ENCODE measurements at places on chromosomes 11 and 22. TPM values are rescaled to one million over a fixed set of nuclear protein-coding genes. Genes with fewer than 3 reads are reported as not detected.

GRCh38 chr22:42203609-42204008, 66.8 kb downstream of the TCF20 start:
- DNase-seq = no peak

GRCh38 chr22:21824445-21824912, 43.0 kb downstream of the MAPK1 start:
- no peak for DNase-seq

DNA sequence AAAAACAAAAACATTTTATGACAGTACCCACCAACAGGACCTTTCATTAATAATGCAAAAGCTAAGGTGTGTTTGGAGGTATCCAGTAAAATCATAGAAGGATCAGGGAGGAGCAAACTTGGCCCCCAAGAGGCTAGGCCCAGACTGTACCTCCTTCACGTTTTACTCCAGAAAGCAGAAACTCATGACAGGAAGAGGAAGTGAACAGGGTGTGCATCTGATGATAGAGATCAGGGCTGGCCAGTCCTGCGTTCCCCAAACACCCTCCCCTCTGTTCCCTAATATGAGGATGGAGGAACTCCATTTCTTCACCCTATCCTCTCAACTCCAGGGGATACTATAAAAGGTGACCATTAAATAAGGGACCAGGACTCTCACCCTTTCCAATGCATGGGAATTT, 10.2 kb upstream of the MS4A12 start:
- no peak for DNase-seq

GRCh38 chr11:9717719-9718118, 53.8 kb downstream of the SWAP70 start:
- no peak for DNase-seq

- no peak for DNase-seq
Observed at GRCh38 chr22:17637490-17638181, 921 bp upstream of the BCL2L13 start.

The POU2AF2 gene
- total RNA-seq = not detected

The MS4A15 gene
- total RNA-seq = not detected

- no peak for DNase-seq
Observed at GRCh38 chr11:108498046-108498815, at the start of gene POGLUT3. POGLUT3 (minus strand) TSS chr11:108498384; CDS start chr11:108498366, 18 bp downstream.

The PHETA2 gene
- 8.7 TPM for total RNA-seq

DNA sequence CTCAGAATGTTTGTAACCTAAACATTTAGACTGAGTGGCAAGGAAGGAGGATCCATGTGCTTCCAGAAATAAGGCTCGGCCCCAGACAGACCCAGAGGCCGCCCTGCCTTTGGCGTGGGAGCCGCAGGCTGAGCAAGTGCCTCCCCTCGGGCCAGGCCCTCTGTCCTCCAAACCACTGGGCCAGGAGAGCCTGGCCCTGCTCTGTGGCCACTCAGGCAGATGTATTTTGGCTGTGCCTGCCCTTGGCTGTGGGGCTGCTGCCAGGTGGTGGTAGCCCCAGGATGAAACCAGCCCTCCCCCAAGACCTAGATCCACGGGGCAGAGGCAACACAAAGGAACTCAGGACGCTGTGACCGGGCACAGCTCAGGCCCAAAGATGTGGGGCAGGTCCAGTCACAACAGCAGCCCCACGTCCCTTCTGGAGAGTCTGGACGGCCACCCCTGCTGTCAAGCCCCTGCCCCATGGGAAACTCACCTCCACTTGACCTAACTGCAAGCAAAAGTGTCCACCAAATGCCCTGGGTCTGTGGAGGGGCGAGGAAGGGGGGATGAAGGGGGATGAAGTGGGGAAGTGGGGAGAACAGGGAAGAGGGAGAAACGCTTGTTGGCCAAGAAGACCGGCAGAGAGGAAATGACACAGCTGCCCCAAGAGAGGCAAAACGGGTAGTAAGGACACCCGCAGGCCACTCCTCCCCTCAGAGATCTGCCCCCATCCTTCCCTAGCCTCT, 24.0 kb downstream of the PISD start:
- DNase-seq = no peak

The SGSM1 gene
- total RNA-seq = 0.55 TPM

GRCh38 chr11:109304159-109304558, 117.8 kb upstream of the C11orf87 start:
- DNase-seq = no peak

DNA sequence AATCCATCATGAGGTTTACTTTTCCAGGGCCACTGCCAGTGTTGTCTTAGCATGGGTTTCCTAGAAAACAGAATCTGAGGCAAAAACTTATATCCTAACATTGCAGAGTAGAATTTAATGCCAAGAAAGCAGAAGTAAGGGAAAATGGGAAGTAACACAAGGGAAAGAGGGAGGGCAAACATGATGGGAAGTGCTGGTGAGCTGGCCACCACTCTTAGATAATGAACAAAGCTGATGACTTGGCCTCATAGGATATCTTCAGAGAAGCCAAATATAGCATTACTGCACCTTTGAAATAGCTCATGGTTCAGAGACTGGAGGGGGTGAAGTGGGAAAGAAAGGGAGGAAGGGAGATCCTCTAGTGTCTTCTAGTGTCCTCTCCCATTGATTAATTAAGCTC, 24.8 kb upstream of the CALCB start:
- no peak for DNase-seq

DNA sequence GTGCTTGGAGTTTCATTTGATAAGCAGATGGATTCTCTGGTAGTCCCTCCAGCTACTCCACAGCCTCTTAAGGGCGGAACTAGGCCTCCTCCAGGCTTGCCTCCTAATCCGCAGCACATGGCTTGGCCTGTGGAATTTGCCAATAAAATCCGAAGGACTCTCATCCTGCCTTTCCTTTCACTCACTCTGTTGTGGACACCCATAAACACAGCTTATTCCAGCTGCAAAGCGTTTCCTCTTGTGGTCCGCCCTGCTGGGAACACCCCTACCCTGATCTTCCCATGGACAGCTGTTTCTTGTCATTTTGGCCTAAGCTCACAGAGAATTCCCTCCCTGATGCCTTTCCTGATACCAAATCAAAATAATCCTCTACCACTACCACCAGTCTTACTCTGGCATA, 546.2 kb downstream of the NTM start:
- DNase-seq = no peak
